ENCODE measurements at places on chromosomes 11 and 22. TPM values are rescaled to one million over a fixed set of nuclear protein-coding genes. Genes with fewer than 3 reads are reported as not detected.

RTN4RL2 gene
- 0.74 TPM for total RNA-seq

GRCh38 chr22:29747832-29748231 lies 19.0 kb downstream of the ZMAT5 start:
- no peak for DNase-seq

- no peak for DNase-seq
Measured at GRCh38 chr11:88482871-88483301, 145.3 kb upstream of the CTSC start.

DNA sequence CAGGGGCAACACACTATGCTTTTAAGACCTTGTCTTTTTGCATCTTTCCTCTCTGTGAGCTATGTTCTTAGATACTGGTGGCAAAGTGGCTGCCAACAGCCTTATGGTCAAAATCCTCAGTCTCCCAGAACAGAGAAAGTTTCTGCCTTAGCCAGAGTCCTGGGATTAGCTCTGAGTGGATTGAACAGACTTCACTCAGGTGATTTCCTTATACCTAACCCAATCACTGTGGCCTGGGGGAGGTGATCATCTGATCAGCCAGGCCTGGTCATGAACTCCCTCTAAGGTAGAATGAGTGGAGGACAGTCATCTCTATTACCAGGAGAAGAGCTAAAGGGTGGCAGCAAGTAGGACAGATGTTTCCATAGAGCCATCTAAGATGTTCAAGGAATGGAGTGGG lies 218.5 kb upstream of the E2F8 start:
- DNase-seq, result no peak

ADM2 gene
- total RNA-seq, result 0.12 TPM

GRCh38 chr11:26330262-26330661 lies 1.7 kb upstream of the ANO3 start:
- no peak for DNase-seq

NELL1 gene
- 1.3 TPM for total RNA-seq

- no peak for DNase-seq
Measured at GRCh38 chr22:49569286-49570031, 258.2 kb downstream of the BRD1 start.

DNA sequence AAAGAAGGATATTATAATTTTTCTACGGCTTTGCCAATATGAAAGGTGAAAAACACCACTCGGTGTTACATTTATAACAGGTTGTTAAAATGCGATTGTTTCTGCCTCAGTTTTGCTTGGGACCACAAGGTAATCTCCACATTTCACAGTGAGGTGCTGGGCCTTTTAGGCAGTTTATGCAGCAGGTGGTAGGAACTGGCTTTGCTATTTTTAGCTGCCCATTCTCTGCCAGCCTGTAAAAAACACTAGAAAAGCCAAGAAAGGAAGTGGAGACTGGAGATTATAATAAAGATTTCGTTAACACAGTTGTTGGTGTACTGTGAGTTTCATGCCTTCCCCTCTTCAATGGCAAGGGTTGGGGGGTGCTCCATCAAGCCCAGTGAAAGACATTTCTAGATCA lies 8.0 kb upstream of the MRPL16 start:
- no peak for DNase-seq

CDC42EP2 gene
- 74.4 TPM for total RNA-seq
